GM23338 (cell line): ENCODE measurements at places on chromosomes 12 and 14.

- DNase-seq: peak; percentile 81
Measured at GRCh38 chr14:72904840-72905561, 11.1 kb upstream of the DPF3 start.

DNA sequence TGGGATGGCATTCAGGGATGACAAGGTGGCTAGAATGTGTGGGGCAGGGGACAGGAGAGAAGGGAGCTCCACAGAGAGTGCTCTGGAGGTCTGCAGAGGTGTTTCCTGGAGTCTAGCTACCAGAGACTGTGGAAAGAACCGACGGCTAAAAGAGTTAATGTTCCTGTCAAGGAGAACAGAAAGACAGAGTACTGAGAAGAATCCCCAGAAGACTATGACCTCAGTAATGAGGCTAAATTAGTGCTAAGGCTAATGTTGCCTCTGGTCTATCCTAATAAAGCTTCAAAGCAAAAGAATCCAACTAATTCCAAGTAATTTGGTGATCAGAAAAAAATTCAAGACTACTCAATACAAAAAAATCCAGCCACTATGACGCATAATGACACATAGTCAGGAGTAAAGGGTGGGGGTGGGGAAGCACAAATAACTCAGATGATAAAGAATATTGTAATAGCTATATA lies 44.7 kb downstream of the FERMT2 start:
- DNase-seq: no peak

DNA sequence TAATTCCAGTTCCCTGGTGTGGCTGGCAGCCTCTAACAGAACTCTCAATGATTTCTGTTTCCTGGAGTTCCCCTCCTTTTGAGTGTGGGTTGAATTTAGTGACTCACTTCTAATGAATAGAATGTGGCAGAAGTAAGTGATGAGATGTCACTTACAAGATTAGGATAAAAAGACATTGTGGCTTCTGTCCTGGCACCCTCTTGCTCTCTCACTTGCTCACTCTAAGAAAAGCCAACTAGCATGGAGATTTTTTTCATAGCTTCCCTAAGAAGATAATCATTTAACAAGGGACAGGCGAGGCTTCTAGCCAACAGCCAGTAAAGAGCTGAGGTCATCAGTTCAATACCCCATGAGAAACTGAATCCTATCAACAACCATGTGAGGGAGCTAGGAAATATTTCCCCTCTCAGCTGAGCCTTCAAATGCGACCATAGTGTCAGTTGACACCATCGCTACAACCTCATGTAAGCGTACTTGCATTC lies 156.7 kb downstream of the TMTC3 start:
- peak; percentile 13 for DNase-seq

- DNase-seq: peak; percentile 91
Measured at GRCh38 chr12:3135522-3136461, 58.6 kb downstream of the TSPAN9 start.

DNA sequence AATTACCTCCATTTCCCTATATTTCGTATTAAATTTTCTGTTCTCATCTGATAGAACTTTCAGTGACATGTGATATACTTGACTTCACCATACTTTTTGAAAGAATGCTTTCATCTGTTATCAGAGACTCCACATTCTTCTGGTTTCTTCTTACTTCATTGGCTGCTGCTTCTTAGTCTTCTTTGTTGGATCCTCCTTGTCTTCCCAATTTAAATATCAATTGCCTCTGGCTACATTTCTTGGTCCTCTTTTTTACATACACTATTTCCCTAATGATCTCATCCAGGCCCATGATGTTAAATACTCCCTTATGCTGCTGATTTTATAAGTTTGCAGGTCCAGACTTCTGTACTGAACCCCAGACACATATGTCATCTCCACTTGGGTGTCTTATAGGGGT lies 22.0 kb downstream of the OR5AU1 start:
- peak; percentile 70 for DNase-seq

DNA sequence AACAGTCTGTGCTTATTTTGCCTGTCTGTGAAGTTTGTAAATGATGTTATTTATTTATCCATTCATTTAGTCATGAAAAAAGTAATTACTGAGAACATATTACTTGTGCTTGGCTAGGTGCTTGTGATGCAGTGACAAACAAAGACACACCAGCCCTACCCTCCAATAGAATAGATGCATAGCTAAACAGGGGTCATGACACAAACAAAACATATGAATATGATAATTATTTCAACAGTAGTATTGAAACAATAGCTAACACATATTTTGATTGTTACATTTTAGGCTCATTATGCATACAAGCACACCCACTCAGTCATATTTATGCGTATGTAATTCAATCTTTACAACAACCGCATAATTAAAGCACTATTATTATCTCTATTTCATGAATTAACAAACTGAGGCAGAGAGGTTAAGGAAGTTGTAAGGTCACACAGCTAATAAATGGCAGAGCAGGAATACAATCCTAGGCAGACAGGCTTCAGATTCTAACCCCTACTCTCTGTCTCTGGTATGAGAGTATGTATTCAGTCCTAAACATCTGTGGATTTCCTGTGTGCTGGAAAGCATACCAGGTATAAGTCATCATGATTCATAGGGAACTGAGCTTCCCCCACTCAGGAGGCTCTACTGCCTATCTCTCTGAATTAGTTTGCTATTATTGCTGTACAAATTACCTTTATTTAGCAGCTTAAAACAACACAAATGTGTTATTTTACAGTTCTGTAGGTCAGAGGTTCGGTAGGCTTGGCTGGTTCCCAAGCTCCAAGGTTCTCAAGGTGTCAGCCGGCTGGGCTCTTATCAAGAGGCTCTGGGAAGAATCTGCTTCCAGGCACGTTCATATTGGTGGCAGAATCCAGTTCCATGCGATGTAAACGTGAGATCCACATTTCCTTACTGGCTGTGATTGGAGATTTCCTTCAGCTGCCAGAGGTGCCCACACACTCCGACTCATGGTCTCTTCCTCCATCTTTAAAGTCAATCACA lies 509.4 kb downstream of the GALC start:
- DNase-seq: no peak

DNA sequence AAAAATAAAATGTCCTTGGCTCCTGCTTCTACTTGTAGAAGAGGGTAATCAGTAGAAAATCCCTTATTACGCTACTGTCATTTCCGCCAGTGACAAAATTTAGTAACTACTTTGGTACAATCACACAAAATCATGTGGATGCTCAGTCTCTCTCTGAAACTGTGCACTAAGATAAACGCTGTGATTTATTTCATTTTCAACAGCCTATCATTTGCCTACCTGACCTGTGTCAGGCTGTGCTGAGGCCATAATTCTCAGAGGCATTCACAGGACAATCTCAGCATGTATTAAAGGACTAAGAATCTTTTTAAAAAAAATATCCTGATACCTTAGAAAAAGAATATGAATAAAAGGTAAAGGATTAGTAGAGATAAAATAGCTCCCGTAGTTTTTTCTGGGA lies 226.0 kb downstream of the RASSF9 start:
- DNase-seq: no peak

DNA sequence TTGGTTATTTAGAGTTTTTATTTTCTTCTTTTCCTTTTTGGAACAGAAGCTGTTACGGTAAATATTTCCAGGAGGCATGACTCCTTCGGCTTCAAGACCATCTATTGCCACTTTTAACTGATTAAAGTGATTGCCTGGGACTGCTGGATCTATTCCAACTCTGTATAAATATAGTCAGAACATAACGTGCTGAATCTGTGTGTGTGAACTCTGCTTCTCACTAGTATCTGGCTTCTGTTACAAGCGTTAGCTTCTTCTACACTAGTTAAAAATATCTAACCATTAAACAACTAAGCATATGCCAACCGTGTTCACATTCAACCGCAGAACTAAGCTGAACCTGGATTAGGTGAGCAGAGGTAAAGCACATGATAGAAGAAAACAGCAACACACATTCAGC lies 49.0 kb downstream of the TMTC1 start:
- DNase-seq: no peak

DNA sequence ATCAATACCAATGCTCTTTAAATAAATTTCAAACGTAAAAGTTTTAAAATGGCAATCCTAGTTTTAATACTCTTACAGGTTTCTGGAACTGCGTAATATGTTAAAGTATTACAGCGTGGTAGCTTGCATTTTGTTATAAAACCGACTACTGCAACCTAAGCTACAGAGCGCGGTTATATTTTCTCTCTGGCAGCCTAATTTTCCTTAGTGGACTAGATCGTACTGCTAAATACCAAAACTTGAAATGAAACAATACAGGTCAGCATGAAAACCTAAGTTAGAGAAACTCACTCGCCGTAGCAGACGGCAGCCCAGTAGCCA lies 1.2 kb downstream of the CCDC92 start:
- DNase-seq: no peak

DNA sequence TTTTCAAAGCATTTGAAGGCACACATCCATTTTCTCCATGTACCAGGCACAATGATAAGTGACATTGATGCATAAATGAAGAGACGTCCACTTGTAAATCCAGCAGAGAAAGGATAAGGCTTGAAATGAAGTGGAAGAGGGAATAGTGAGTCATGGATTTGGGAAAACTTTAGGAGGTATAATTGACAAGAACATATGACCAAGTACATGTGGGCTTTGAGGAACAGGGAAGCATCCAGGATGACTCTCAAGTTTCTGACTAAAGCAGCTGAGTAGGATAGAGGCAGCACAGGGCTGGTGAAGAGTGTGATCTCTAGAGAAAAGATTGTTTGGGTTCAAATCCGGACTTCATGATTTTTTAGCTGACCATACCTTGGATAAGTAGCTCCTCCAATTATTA lies 43.6 kb upstream of the SYT1 start:
- DNase-seq: no peak

GRCh38 chr12:8987163-8987562 lies 2.2 kb upstream of the KLRG1 start:
- no peak for DNase-seq

DNA sequence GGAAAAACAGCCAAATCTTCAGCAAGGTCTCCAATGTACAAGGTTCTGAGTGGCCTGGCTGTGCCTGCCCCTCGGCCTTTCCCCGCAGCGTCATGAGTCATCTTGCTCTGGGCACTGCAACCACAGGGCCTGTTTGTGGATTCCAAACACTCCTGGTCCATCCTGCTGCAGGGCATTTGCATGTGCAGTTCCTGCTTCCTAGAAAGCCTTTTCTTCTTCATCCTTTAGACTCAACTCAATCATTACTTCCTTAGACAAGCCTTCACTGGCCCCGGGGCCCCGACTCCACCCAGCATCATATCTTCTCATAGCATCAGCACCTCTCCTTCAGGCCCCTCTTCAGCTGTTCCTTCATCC lies 101.8 kb upstream of the EGLN3 start:
- DNase-seq: no peak

DNA sequence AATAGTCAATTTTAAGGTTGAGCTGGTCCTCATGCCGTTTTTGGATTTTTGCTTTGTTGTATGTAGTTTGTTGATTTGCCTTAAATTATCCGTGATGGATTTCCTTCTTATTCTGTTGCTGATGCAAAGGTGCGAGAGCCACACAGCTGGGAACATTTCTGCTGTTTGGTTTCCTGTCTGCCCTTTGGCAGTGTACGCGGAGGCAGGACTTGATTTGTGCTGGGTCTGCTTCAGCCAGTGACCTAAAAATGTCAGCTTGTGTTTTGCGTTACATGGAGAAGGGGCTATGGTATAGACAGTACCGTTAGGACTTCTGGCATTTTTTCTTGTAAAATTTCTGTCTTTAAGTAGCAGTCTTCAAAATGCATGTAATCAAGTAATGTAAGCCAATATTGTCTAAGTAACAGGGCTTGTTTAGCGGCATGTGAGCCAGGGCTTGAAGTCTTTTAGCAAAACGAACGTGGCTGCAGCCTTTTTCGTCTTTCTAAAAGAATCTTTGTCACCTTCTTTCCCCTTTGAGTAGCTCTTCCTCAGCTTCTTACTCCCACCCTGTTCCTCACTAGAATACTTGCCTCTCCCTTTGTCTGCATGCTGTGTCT lies 18.2 kb upstream of the RD3L start:
- DNase-seq: no peak

DNA sequence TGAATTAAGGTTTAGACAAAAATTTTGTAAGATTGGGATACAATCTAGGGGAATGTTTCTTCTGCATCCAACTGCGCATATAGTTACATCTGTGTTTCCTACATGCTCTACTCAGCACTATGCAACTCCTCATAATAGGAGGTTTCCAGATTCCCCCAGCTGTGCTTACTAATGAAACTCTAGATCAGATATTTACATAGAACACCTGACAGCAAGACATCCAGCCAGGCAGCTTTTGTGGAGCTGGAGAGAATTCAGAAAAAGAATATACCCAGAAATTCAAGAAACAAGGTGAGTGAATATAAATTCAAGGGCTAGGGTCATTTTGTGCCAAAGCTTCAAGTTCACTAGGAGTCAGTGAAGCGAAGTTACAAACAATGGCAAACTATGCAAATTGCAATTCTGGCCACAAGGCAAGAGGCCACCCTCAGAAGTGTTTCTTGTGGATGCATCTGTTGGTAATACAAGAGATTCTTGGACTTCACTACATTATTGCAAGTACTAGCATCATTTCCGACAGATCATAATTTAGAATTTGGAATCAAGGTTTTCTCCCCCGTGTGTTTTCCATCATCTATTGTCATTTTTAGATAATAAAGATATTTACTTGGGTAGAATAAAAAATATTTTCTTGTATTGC lies 341.2 kb upstream of the NAV3 start:
- no peak for DNase-seq

DNA sequence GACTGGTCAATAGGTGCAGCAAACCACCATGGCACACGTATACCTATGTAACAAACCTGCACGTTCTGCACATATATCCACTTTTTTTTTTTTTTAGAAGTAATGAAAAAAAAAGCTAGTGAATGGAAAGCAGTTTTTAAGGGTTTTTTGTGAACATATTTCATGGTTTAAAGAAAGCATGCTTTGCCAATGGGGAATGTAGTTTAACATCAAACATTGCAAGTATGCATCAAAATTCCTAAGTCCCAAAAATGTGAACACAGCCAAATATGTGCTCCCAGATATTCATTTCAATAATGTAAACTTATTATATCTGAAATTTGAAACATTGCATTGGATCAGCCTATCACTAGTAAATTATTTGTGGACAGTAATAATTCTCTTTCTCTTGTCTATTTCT lies 710.4 kb upstream of the FLRT2 start:
- no peak for DNase-seq

GRCh38 chr12:40138526-40138925 lies 32.6 kb upstream of the SLC2A13 start:
- no peak for DNase-seq

DNA sequence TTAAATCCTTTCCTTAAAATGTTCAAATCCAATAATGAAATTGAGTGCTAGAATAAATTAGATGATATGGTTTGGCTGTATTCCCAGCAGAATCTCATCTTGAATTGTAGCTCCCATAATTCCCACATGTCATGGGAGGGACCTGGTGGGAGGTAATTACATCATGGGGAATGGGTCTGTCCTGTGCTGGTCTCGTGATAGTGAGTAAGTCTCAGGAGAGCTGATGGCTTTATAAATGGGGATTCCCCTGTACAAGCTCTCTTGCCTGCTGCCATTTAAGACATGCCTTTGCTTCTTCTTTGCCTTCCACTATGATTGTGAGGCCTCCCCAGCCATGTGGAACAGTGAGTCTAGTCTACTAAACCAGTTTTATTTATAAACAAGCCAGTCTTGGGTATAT lies 508.5 kb downstream of the ETNK1 start:
- DNase-seq: no peak
